Body of pancreas (tissue), 4 donors: ENCODE measurements at places on chromosomes 3 and 15.
A peak's percentile ranks its signal among the peaks of the same experiment; 100 is the strongest.

DNA sequence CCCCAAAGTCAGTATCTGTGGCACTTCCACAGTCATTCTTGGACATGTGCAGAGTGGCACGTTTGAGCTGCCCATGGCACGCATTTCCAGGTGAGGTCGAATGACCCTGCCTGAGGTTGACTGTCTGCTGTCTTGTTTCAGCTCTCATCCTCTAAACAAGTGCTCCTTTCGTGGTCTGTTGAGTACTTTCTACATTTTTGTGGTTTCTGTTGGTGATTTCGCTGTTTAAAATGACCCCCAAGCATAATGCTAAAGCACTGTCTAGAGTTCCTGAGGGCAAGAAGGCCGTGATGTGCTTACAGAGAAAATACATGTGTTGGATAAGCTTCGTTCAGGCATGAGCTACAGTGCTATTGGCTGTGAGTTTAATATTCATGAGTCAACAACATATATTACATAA lies 40.0 kb upstream of the SAMMSON start:
- DNase-seq, result no peak

- DNase-seq, result no peak
These were observed 379.9 kb downstream of the GABRB3 start for GRCh38 chr15:26392956-26393355.

DNA sequence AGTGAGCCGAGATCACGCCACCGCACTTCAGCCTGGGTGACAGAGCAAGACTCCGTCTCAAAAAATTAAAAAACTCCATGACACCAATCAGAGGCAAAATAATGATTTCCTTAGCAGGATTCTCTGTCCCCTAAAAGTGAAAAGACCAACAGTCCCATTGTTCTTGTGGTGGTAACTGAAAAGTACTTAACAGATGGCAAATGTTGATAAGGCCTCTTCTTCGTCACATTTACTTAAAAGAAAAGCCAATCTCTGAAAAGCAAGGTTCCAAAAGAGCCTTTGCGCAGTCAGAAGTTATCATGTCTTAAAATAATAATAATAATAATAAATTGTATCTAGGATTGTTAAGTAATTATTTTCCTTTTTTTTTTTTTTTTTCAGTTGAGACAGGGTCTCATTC lies 56.0 kb upstream of the TASOR start:
- DNase-seq, result no peak

DNA sequence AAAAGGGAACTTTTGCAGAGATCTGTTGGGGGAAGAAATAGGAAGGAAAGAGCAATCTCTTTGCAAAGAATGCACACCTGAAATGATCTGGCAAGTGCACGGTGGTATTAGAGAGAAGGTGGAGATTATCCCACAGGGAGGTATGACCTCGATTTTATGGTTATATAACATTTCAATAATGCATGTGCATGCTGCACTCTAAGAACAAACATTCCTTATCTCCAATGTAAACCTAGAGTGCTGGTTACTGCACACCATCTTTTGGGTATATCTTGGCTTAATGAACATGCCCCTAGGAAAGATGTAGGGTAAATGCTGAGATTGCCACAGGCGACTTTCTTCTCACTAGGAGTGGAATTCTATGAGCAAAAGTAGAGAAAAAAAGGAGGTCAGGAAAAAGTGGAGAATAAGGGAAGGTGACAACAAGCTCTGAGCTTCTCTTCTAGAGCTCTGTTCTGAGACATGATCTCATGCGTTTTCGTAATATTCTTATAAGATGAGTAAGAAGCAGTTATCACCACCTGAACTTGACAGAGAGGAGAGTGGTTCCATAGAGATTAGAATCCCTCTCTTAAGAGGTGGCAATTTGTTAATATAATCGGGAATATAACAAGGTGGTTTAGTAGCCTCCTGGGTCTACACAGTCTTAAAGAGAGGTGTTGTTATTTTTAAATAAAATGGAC lies 117.5 kb upstream of the TMC3 start:
- no peak for DNase-seq

- DNase-seq, result no peak
These were observed 45.5 kb upstream of the PRR23E start for GRCh38 chr3:127147291-127147885.

DNA sequence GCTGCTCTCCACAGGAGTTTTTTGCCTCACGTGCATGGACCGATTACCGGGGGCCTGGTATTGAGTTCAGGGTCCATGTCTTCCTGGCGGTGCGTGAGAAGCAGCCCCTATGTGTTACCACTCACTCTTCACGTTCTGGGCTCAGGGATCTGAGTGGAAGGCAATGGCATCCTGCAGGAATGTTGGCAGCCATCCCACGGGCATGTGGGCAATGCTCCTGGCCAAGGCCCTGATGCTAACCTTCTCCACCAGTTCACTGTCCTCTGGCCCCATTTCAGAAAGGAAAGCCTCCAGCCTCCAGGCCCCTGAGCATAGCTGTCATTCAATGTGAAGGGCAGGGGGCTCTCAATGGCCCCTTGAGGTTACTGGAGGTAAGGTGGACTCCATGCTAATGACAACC lies 43.0 kb upstream of the KY start:
- DNase-seq, result no peak

- no peak for DNase-seq
These were observed 7.0 kb downstream of the CMTM6 start for GRCh38 chr3:32495609-32496008.

DNA sequence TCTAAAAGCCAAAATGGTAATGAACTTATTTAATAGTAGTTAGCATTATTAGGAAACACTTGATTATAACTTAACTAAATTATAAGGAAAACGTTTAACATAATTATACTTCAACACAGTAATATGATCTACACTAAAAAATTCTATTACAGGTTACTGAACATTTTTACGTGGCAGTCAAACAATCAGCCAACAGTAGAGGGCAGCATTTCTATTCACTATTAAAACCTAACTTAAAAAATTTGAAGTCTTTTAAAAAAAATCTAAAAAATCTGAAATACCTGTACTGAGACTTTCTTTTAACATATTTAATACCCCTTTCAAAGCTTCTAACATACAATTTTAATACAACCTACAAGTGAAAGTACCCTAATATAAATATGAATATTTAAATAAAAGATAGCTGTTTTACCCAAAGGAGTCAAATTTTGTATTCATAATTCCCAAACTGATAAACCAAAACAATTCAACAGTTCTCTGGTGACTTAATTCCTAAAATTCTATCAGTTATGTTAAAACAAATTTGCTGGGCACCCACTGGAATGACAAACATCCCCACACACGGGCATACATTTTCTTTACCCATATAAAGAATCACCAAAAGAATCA lies 41.5 kb downstream of the DLG1 start:
- DNase-seq, result peak; percentile 51

DNA sequence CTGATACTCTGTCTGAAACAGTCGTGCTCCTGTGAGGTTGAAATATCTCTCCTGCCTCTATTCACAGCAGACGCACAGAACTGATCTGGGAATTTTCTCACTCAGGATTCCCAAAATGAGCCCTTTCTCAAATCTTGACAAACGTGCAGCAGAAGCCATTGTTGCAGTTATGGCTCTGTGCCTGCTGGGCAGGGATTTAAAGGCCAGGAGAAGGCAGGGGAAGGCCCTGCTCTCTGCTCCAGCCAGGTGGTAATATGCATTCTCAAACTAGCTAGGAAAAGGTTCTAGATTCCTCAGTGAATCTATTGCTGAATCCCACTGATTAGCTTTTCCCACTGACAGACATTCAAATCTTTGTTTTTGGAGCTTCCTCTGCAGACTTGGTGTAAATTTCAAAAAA lies 2.2 kb downstream of the MINAR1 start:
- DNase-seq, result no peak

DNA sequence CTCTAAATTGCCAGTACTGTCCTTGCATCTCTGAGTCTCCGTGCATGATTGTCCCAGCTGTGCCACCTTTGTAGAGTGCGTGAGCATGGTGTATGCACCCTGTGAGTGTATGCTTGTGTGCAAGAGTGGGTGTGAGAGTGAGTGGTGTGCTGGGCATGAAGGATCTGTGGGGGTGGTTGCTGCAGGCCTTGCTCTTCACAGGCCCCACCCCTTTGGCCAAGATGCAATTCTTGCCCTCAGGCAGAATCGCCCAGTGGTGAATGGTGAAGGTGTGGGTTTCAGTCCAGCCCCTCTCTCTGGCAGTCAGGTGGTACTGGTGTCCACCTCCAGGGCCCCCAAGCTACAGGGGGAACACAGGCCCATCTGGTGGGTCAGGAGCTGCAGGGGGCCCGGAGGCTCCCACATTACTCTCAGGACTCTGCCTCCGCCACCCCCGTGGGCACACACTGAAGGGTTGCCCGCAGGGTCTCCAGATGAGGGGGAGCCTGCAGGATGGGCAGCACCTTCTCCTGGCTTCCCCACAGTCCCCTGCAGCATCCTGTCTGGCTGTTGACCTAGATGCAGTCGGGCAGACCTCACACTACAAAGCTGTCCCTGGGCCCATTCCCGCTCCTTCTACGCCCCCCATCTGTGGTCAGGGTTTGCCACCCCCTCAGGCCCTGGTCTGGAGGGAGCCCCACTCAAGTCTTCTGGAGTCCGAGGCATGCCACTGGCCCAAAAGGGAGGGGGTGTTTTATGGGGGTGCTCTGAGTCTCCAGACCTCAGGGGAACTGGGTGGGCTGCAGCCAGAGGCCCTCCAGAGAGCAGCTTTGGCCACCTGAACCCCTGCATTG lies 8.3 kb upstream of the ROPN1B start:
- no peak for DNase-seq

DNA sequence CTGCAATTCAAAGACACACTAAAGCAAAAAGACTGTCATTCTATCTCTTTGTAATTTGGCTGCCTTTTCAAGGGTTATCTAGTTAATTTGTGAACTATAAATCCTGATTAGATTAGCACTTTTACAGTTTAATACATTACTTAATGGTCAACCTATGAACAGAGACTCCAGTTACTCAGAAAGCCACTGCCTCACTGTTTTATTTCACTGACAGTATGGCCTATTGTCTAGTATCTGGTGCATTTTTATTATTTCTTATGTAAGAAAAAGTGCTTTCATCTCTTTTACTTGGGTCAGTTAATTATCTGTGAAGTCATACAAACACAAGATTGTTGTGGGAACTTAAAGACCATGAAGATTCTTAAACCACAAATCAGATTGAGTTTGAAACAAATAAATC lies 133.8 kb downstream of the ZBBX start:
- no peak for DNase-seq

- DNase-seq, result no peak
These were observed 14.1 kb downstream of the KCNMB3 start for GRCh38 chr3:179236669-179237301.

GRCh38 chr3:172666181-172666872 lies 44.5 kb downstream of the NCEH1 start:
- DNase-seq, result no peak

DNA sequence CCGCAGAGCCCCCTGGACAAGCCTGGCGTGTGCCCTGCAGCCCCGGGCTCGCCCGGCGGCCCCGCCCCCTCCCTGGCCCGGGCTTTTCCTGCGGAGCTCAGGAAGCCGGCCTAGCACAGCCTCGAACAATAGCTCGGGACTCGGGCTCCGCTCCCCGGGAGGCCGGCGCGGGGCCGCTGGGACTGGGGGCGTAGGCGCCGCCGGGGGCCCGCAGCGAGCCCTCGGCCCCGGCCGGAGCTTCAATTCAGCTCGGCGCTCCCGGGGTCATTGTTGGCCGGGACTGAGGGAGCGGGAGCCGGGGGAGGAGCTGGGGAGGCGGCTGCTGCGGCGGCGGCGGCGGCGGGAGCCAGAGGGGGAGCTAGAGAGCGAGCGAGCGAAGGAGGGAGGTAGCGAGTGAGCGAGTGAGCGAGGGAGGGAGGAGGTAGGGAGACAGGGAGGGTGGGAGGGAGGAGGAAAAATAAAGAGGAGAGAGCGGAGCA lies 41.0 kb upstream of the ROPN1 start:
- DNase-seq, result peak; percentile 83

DNA sequence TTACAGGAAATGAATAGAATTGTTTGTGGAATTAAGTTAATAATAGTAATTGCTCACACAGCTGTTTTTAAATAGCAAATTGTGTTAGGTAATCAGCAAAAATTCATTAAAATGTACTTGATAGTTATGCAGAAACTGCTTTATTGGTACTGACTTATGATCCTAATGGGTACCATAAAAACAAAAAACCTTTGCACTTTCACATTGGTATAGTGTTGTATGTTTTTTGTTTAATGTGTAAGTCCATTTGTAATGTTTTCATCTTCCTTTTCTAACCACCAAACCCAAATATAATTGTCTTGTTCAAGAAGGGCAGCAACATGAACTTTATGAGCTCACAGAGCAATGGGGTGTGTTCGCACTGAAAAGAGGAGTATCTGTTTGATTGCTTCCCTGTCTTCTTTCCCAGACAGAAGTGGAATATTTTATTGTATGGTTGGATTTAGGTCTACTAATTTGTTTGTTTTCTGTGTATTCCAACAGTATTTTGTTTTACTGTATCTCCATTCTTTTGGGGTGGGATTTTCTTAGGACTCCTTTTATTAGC lies 135.8 kb downstream of the TCF12 start:
- DNase-seq, result no peak

DNA sequence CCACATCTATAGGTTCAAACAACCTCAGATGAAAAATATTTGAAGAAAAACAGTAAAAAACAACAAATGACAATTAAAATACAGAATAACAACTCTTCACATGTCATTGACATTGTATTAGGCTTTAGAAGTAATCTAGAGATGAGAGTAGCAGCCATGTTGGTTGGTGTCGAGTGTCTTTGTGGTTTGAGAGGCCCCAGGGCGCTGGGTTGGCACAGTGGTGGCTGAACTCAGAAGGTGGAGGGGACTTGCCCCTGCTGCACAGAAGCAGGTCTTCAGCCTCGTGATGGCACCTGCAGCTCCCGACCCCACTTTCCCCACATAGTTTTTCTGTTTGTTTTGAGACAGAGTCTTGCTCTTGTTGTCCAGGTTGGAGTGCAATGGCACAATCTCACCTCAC lies 187.2 kb downstream of the OSBPL10 start:
- DNase-seq, result no peak

DNA sequence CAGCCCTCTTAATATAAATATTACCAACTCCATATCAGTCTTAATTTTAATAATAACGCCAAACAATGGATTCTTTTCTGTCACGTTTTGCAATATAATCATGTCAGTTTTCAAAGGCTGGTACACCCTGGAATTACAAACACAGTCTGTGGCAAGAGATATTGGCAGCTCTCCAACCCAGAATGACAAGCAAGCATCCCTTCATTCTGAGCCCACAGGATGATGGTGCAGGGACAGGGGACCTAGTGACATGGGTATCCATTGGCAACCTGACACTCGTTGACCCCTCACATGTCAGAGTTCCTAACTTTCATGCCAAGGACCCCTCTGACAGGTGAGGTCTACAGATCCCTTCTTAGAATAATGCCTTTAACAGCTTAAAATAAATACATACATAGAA lies 154.5 kb upstream of the TSC22D2 start:
- DNase-seq, result no peak
